ENCODE measurements at places on chromosomes 16 and 17.

DNA sequence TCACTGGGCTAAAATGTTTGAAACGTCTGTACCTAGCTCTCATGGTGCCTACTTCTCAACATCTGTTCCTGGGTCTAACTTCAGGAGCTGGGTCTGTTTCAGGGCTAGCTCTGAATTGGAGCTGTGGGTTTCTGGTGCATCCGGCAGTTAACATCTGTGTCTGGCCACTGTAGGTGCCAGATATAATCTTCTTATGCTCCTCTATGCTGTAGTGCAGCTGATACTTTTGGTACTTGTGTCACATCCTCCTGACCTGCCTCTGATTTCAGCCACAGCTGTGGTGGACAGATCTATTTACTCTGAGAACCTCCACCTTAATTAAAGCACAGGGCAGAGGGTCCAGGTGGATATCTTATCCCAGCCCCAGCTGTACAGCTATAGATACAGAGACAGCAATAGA, 496.5 kb upstream of the CDH11 start:
- DNase-seq: no peak

GRCh38 chr17:78616946-78617345, 39.8 kb upstream of the DNAH17 start:
- DNase-seq: no peak

GRCh38 chr17:1413281-1413791, 13.3 kb upstream of the YWHAE start:
- DNase-seq: no peak

GRCh38 chr17:21463779-21464407, 87.7 kb downstream of the KCNJ12 start:
- no peak for DNase-seq

GRCh38 chr16:74448990-74449389, 27.7 kb upstream of the CLEC18B start:
- DNase-seq: no peak

DNA sequence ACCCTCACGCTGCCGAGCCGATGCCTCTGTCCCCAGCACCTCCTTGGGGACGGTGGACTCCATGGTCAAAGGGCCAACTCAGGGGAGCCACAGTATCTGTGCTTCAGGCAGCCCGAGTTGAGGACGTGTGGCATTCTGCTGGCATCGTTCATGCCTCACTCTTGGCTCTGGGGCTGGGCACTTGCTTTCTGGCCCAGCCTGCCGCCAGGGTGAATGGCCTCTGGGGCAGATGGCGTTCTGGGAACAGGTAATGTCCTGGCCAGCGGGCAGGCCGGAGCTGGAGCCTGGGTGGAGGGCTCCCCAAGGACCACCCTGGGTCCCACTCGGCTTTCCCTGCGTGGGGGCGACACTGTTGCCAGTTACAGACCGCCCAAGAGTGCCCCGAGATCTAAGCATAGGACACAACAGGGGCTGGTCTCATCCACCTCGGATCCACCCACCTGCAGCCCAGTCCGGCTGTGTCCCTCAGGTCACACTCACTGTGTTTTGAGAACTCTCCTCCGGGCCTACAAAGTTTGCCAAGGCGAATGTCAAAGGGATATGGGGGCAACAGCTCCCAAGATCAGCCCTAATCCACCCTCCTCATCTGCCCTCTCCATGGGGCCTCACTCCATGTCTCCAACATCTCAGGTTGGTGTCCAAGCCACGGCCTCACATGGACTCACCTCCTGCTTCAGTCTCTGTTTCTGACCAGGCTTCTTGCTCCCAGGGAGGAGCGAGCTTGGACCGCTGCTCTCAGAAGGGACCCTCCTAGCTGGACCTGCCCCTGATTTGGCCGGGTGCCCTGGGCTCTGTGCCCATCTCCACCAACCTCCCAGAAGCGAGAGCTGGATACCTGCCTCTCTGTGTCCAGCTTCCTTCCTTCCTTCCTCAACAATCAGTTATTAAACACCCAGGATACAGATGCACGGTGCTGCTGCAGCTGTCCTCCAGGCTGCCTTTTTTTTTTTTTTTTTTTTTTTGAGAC, 60.8 kb downstream of the TMEM235 start:
- no peak for DNase-seq

GRCh38 chr16:72649254-72649944, 398.5 kb downstream of the ZFHX3 start:
- DNase-seq: no peak

- no peak for DNase-seq
Observed at GRCh38 chr17:78970834-78971755, 8.6 kb downstream of the LGALS3BP start.

- no peak for DNase-seq
Observed at GRCh38 chr16:9854675-9855074, 327.6 kb downstream of the GRIN2A start.

GRCh38 chr16:8547762-8548161, 42.5 kb downstream of the TMEM114 start:
- no peak for DNase-seq

- DNase-seq: no peak
Observed at GRCh38 chr17:72592242-72592966, 471.6 kb downstream of the SOX9 start.

GRCh38 chr17:36142235-36142634, 34.2 kb downstream of the TBC1D3B start:
- no peak for DNase-seq

GRCh38 chr17:62876673-62877405, 68.7 kb upstream of the MARCHF10 start:
- DNase-seq: no peak

DNA sequence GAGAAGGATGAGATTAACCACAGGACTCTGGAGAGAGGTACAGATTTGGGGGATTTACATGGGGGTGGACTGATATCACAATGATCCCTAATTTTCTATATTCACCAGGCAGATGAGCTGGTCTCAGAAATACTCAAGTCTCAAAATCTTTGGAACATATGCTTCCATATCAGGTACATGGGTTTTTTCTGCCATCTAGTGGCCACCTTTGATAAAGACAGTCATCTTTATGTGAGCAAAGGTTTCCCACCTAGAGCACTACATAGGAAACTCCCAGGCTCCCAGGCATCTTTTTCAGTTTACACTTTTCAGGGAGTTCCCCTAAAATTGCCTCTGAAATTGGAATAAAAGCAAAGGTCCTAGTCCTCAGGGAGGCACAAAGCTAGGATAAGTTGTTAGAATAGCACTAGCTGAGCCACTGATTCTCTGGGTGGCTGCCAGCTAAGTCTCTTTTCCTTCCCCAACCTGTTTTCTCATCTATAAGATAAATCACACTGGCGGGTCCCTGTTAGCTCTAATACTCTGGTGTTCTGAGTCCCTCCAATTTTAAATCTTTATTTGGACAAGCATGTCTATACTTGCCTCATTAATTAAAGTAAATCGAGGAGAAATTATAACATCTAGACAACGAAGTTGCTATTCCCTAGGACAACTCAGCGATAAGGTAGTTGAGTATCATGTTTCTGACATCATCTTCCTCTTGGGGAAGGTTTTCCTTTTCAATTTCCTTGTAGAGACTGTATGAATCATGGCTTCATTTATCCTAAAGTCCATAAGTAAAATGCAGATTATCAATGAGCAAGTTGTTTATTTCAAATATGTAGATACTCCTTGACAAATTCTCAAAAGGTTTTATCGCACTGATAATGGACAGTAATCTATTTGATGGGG, 19.0 kb upstream of the MON1B start:
- peak; percentile 21 for DNase-seq

GRCh38 chr16:58493756-58494431, 6.0 kb upstream of the NDRG4 start:
- no peak for DNase-seq

GRCh38 chr16:27106305-27106704, 39.6 kb downstream of the C16orf82 start:
- DNase-seq: no peak

DNA sequence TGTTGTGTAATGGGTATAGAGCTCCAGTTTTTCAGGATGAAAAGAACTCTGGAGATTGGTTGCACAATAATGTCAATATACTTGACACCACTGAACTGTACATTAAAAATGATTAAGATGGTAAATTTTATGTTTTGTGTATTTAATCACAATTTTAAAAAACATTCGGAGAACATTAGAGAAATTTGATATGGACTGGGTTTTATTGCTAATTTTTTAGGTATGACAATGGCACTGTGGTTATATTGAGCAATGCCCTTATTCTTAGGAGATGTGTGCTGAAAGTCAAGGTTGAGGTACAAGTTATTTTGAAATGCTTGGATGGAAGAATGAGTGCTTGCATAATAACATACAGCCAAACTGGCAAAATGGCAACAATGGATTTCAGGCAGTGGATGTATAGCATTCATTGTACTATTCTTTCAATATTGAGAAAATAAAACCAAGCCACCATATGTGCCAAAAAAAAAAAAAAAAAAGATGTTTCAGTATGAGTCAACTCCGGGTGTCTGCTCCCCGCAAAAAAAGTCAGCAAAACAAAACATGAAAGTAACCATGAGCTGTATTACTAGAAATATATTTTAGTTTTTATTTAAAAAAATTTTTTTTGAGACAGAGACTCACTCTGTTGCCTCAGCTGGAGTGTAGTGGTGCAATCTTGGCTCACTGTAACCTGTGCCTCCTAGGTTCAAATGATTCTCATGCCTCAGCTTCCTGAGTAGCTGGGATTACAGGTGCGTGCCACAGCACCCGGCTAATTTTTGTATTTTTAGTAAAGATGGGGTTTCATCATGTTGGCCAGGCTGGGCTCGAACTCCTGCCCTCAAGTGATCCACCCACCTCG, 19.8 kb downstream of the HOXB1 start:
- DNase-seq: peak; percentile 59

DNA sequence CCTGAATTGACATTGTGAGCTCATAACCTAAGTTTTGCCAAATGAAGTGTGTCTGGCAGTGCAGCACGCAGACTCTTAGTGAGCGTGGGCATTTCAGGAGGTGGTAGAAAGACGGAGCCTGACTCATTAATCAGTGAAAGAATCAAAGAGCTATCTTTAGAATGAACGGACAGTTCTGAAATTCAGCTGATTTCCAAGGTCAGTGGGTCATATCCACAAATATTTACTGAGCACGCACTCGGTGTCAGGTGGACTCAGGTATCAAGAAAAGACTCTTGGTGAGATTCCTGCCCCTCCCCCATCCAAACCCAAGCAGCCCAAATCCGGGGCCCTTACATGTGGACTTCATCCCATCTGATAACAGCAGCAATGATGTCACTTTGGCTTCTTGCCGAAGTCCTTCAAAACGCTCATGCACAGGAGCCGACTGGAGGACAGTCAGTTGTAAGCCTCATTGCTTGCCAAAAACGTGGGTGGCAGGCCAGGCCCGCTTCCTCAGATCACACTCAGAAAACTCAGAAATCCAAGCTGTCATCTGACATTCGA, 185.8 kb downstream of the HS3ST3A1 start:
- no peak for DNase-seq

DNA sequence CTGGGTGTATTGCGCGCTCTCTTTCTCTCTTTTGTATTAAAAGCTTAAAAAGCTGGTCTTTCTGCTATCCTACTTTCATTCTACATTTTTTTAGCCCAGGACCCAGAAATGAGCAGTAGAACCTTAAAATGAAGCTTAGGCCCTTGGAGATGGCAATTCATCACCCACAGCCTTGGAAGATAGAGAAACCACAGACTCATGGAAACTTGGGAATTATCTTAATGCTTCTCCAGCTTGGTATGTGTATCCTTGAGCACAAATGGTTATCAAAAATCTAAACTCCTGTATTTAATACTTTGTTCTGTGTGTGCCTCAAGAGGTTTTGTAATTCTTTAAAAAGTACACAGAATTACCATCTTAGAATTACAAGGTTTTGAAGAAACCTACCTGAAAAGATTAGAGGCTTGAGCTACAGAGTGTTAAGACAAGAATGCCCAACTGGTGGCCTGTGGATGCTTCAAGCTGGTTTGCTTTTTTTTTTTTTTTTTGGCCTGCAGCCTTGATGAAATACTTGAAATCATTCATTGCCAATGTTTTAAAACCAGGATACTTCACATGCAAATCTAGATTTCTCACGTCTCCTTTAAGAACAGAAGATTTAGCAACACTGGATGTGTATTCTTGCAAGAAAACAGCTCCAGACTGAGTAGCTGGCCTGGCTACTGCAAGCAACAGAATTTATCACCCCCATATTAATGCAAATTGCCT, 105.0 kb downstream of the XYLT1 start:
- DNase-seq: no peak

DNA sequence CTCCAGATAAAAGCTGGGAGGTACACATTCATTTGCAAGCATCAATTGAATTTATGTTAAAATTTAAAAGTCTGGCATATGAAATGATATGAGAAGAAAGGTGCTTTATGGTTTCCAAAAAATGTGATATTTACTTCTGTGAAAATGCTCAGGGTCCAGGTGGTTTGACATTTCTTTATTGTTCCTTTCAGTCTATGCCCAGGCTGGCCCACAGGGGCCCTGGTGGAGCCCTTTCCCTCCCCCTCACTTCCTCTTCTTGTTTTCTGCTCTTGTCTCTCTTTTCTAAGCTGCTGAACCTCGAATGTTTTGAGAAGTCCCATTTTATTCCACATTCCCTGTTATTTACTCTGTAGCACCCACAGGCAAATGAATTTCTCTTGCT, 127.8 kb downstream of the HS3ST3B1 start:
- no peak for DNase-seq

DNA sequence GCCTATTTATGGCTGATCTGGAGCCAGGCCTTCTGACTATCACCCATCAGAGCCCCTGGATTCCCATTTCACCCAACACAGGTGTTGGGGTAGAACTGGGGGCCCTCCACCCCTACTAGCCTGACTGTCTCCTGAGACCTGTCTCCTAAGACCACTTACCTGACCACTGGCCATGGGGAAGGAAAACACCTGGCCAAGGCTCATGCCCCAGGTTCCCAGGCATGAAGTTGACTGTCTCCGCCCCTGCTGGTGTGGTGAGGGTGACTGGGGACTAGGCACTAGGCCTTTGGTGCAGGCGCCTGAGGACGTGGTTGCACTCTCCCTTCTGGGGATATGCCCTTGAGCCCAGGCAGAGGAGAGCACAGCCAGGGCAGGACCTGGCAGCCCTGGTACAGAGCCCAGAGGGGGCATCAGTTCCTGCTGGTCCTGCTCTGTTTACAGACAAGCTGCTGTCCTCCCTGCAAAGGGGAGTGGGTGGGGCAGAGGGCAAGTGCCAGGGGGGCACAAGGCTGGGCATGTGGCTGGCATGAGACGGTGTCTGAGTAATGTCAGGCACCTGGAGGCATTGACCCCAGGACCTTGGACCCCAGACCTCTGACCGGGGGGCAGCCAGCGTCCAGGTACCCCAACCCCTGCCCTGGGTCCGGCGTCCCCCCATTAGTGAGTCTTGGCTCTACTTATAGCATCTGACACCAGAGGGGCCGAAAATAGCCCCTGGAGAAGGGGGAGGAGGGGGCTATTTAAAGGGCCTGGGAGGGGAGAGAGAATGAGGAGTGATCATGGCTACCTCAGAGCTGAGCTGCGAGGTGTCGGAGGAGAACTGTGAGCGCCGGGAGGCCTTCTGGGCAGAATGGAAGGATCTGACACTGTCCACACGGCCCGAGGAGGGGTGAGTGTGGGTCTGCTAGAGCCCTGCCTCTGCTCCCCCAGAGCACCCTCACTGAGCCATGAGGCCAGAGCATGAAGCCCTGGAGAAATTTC, at the start of gene TCAP:
TSS of gene TCAP (plus strand) at position 769 of the 981 bp plus-strand sequence. CDS start at position 780, 11 bp downstream.
- no peak for DNase-seq

Measured in GM12864 (cell line).